ENCODE measurements at places on chromosomes 7 and 10.

GRCh38 chr7:67940400-67940799, 943.8 kb downstream of the TYW1 start:
- no peak for DNase-seq

DNA sequence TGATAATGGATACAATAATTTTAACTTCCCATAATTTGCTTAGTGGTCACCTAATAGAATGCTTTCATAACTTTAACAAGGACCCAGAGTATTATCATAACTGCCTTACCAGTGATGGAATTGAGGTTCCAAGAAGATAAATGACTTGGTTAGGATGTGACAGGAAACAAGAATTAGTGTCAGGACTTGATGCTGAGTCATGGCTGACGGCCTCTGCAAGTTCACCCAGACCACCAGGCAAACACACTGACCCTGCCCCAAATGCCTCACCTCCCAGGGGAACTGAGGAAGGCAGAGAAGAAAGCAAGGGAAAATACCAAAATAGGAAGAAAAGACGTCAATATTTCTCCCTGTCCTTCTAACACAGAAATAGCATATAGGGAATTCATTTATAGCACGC, 636.3 kb downstream of the PARD3 start:
- peak; percentile 58 for DNase-seq

DNA sequence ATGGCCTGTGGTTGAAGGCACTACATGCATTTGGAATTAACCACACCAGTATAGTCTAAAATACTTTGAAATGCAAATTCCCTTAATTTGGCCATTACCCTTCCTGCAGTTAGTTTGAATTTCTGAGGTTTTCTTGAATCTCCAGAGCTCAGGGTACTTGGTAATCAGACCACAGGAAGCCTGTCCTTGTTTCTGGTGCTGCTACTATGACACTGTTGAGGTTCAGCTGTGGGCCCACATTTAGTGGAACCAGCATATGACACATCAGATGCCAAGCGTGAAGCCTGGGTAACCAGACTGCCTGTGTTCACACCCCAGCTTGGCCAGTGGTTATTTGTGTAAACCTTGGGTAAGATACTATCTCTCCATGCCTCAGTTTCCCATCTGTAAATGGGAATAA, 124.3 kb downstream of the SNX10 start:
- no peak for DNase-seq

GRCh38 chr10:93436591-93437085, 45.5 kb downstream of the MYOF start:
- DNase-seq: peak; percentile 99

GRCh38 chr7:47318395-47319182, 263.3 kb downstream of the TNS3 start:
- no peak for DNase-seq

- DNase-seq: peak; percentile 62
Measured at GRCh38 chr7:149773446-149774236, at the start of gene ZNF467. Gene ZNF467, minus strand, starts transcription at chr7:149773588. Its CDS starts 2,556 bp downstream, at chr7:149771032.

- DNase-seq: no peak
Measured at GRCh38 chr7:85022064-85022697, 164.7 kb downstream of the SEMA3D start.

GRCh38 chr10:118546479-118546878, 49.0 kb downstream of the PRLHR start:
- DNase-seq: no peak

GRCh38 chr10:1396297-1396635, 340.1 kb downstream of the WDR37 start:
- DNase-seq: no peak

DNA sequence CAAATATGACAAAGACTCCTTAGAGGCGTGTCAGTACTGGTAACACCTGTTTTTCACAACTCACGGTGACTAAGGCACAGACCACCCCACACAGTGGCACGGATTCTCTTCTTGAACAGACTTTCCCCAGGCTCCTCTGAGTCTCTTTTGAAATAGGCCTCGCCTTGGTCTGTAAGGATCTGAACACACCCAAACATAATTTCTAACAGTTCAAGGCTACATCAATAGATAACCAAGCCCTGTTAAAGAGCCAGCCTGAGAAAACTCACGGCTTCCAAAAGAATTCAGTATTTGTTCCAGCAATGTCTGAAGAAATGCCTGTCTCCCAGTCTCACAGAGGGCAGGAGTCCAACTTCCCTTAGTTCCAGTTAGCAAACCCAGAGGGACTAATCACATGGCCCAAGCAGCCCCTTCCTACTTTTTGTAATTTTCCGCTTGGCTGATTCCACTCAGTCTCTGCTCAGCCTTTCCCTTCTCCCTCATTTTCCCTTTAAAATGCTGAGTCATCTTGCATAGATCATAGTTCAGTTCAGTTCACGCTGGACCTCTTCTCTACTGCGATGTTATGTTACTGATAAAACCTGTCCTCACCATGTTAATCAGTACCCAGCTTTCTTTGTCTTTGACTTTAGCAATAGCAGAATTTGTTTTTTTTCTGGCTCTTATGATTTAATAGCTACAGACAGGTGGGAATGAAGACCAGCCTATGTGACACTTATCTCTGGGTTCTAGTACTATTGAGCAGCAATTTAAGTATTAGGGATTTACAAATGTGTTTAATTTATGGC, 22.6 kb upstream of the AKR1C3 start:
- peak; percentile 79 for DNase-seq

- DNase-seq: no peak
Measured at GRCh38 chr10:122590153-122590552, 29.6 kb downstream of the DMBT1 start.

- DNase-seq: peak; percentile 73
Measured at GRCh38 chr10:62386356-62387320, 12.5 kb downstream of the ZNF365 start.

GRCh38 chr10:76401006-76401405, 969.6 kb downstream of the LRMDA start:
- DNase-seq: peak; percentile 12

- no peak for DNase-seq
Measured at GRCh38 chr10:11516431-11516746, 95.1 kb downstream of the USP6NL start.

GRCh38 chr10:119303886-119304285, 96.5 kb downstream of the GRK5 start:
- DNase-seq: no peak

GRCh38 chr10:7374795-7375194, 36.0 kb downstream of the SFMBT2 start:
- no peak for DNase-seq

DNA sequence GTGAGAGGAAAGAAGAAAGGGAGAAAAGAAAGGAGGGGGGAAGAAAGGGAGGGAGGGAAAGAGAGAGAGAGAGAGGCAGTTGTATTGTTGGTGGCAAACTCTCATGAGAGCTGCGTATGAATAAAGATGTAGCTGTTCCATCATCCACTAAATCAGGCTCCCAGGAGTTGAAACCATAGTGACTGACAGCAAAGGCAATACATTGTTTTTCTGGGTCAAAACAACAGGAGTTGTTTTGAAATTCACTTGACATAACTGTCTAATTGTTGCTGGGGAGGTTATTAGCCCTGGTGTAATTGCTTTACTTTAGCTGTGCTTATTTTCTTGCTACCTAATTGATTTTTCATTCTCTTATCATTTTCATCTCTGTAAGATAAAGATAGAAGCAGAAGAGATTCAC, 173.4 kb downstream of the NPSR1 start:
- DNase-seq: no peak

GRCh38 chr7:73520673-73521635, 1.1 kb downstream of the BAZ1B start:
- peak; percentile 23 for DNase-seq

DNA sequence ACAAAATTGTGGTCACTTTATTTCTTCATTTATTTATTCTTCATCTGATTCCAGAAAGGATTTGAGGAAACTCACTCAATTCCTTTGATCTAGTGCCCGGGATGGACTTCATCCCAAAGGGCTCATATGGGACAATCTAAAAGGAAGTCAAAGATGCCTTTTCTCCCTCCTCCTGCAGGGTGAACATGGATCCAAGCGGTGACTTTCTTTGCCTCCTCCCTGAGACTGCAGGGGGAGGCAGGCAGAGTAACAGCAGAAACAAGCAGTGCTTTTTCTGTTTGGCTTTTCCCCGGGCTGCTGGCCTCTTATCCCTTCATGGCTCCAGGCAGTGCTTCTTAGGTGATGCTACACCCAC, 10.0 kb upstream of the DNMBP start:
- no peak for DNase-seq

DNA sequence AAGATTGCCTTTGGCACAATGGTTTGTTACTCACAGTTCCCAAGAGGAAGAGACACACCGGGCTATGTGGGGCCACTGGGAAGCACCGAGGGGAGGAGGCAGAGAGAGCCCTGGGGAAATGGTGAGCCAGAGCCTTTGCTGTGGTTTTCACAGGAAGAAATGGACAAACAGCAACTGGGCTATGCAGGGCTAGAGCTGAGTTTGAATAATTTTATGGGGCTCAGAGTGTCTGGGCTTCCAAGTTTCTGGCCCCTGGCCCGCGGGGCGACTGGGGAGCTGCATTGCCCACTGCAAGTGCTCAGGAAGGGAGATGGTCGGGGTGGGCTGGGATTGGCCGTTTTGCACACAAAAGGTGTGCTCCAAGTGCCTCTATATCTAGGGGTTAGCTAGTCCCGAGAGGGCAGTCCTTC, 92.6 kb downstream of the CHST15 start:
- DNase-seq: peak; percentile 42

GRCh38 chr7:150959739-150960734, 18.1 kb downstream of the KCNH2 start:
- no peak for DNase-seq

Data from fibroblast of skin of right biceps (primary cell).